Colonic mucosa (tissue), 4 donors: ENCODE measurements at places on chromosomes 3 and 15. TPM values are rescaled to one million over a fixed set of nuclear protein-coding genes. Genes with fewer than 3 reads are reported as not detected.

- H3K36me3 ChIP-seq = no peaks in the 10 kb centered on the region
- H3K27me3 ChIP-seq = no peaks in the 10 kb centered on the region
- H3K27ac ChIP-seq = no peak overlapping the region
- H3K4me1 ChIP-seq = no peaks in the 10 kb centered on the region
- DNase-seq = no peak
These were observed 42.4 kb upstream of the TLE3 start for GRCh38 chr15:70140025-70140542.

Gene C2CD4A
- 2.4 TPM for total RNA-seq

Gene OR5K2
- total RNA-seq = not detected

GRCh38 chr3:193997228-193998122 is 138.5 kb upstream of the HES1 start:
- H3K27ac ChIP-seq = no peak overlapping the region
- DNase-seq = peak; percentile 33
- H3K4me3 ChIP-seq = no peak overlapping the region
- H3K27me3 ChIP-seq = no peaks in the 10 kb centered on the region

DNA sequence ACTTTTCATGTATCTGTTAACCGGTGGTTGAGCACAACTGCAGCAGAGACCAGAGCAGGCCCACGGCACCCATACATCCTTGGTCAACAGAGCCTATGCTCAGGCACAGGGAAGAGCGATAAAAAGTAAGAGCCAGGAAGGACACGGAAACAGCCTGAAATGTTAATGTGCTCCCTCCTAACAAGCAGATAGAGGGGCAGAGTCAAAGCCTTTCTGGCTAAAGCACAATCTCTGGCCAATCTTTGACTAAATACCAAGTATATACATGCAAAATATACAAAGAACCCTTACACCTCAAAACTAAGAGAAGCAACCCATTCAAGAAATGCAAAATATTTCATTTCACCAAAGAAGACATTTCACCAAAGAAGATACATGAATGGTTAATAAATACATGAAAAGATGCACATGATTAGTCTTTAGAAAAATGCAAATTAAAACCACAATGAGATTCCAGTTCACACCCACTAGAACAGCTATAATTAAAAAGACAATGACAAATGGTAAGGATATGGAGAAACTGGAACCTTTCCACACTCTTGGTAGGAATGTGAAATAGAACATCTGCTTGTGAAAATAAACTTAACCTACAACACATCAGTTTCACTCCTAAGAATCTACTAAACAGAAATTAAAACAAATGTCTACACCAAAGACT is 88.0 kb downstream of the OSBPL10 start:
- H3K4me3 ChIP-seq = no peak overlapping the region
- no peaks in the 10 kb centered on the region for H3K36me3 ChIP-seq
- H3K4me1 ChIP-seq = no peaks in the 10 kb centered on the region
- H3K27ac ChIP-seq = no peak overlapping the region
- DNase-seq = no peak
- no peaks in the 10 kb centered on the region for H3K27me3 ChIP-seq

DNA sequence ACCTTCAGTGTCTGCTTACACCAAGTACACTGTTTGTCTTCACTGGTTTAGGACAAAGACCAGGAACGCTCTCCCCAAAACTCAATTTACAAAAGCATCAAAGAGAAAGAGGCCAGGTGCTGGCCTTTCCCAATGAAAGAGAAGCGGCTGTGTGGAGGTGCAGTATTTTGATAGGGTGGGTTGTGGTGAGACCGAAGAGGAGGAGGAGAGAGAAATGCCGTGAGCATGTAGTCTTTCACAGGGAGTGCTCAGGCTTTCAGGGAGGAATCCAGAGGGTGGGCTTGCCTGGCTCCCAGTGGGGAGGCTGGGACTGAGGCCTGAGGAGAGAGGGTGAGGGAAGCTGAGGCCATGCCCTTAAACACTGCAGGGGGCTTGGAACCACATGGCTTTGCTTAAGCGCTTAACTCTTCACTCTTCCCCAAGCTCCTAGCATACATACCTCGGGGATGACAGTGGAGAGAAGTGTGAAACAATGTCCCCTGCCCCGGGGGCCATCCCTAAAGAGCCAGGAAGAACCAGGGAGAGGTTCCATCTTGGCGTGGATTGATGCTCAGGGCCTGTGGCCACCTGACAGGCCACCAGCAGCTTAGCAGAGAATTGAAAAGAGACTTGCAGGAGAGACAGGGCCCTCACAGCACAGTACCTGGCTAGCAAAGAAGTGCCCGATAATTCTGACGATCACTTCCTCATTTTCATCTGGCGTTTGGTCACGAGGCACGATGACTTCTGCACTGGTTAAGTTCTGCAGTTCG is 60.5 kb downstream of the SENP2 start:
- H3K4me1 ChIP-seq = no peaks in the 10 kb centered on the region
- H3K27me3 ChIP-seq = no peaks in the 10 kb centered on the region
- H3K27ac ChIP-seq = no peak overlapping the region
- H3K36me3 ChIP-seq = no peaks in the 10 kb centered on the region
- DNase-seq = no peak

DNA sequence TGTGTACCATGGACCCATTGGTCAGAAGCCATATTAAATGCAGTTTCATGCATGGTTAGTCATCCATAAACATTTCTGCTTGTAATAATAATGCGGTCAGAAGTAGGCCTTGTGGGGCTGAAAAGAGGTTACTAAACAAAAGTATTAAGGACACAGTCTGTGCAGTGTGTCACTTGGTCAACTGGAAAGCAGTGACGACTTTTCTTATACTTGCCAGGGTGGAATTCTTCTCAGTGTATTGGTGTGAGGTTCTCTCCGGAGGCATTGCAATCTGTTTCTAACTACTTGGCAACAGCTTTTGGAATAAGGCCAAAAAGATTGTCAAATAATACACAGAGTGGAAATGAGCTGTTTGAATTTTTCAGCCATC is 46.8 kb downstream of the CHL1 start:
- no peak for DNase-seq
- H3K27me3 ChIP-seq = no peaks in the 10 kb centered on the region
- no peaks in the 10 kb centered on the region for H3K4me1 ChIP-seq
- no peak overlapping the region for H3K27ac ChIP-seq
- no peak overlapping the region for H3K4me3 ChIP-seq
- H3K36me3 ChIP-seq = no peaks in the 10 kb centered on the region

DNA sequence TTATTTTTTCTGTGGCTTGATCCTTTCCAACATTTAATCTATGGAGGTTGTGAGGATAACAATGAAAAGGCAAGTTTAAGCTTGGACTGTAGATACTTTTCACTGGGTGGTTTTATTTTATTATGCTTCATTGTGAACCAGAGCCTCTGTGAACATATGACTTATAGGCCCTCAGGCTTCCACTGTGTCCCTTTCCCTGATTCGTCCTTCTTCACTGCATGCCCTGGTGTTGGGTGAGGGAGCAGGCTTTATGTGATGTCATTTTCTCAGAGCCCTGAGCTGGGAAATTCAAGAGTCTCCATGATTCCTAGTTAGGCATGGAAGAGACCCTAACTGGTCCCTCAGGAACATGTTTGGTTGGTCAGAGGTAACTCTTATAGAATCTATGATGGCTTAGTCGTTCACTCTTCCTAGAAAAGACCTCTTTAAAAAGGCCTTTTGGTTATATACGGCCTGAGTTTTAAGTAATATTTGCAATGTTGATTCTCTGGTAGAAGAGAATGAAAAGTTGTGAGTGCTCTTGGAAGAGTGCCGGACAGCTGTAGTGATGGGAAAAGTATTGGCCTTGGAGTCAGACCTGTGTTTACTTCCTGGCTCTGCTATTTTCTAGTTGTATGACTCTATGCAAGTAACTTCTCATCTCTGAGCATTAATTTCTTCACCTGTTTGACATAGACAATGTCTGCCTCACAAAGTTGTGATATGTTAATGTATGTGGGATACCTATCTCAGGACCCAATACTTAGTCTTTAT is 168.4 kb downstream of the LPP start:
- DNase-seq = no peak
- no peaks in the 10 kb centered on the region for H3K27me3 ChIP-seq
- H3K27ac ChIP-seq = no peak overlapping the region
- H3K36me3 ChIP-seq = no peaks in the 10 kb centered on the region

Gene SAMD7
- not detected for total RNA-seq

DNA sequence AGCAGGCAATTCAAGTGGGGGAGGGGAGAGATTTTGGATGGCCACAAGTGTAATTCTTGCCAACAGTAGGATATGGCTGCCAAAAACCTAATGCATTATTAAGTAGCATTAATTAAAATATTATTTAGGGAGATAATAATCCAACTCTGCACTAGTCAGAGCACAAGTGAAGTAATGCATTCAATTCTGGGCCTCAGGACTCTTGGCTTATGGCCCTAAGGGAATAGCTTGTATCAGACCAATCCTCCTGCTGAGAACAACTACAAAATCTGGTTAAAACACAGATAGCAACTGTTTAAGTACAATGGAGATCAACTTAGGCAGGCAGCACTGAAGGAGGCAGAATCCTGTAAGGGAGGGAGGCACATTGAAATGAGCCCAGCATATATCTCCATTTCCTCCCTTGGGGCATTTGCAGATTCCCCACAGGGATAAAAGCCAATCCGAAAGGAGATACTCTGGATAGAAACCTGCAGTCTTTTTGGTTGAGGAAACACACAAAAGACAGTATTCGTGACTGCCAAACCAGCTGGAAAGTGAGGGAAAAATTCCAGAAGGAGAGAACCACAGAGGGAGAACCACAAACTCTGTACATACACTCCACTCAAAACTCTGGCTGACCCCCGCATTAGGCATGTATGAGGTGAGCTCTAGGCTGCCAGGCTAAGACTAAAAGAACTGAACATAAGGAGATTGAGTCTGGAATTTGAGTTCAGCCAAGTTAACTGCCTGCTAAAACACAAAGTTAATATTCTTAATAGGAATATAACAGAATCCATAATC is 57.4 kb downstream of the ETFA start:
- no peaks in the 10 kb centered on the region for H3K36me3 ChIP-seq
- DNase-seq = no peak
- H3K27ac ChIP-seq = no peak overlapping the region
- H3K27me3 ChIP-seq = no peaks in the 10 kb centered on the region
- no peaks in the 10 kb centered on the region for H3K4me1 ChIP-seq

DNA sequence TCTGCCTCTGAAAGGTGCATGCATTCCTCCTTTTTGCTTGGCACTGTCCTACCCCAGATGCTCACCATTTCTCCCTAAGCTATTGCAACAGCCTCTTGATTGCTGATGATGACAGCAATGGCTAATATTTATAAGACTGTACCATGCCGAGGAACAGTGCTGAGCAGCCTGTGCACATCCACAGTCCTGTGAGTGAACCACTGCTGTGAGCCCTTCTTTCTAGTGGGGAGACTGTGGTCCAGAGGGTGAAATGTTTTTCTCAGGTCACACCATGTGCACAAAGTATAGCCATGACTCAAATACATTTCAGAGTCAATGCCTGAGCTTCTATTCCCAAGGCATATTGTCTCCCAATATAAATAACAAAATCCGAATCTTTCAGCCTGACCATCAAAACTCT is 231.2 kb upstream of the LRTM1 start:
- no peak overlapping the region for H3K27ac ChIP-seq
- H3K36me3 ChIP-seq = no peaks in the 10 kb centered on the region
- no peaks in the 10 kb centered on the region for H3K27me3 ChIP-seq
- H3K4me1 ChIP-seq = no peaks in the 10 kb centered on the region
- H3K4me3 ChIP-seq = no peak overlapping the region

DNA sequence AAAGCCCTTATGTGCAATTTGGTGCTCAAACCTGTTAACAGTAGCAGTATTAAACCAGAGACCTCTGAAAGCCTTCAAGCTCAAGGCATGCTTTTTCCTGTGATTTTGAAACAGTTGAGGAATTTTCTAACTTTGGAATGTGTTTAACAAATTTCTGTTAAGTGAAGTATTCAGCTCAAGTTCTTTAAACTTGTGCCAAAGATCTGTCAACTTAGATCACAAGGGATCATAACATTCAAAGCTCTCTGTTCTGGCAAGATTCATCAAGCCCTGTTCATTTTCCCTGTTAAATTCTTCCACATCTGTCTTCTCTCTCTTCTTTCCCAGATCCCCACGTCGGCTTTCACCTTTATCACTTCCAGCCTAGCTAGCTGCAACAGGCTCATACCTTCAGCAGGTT is 28.8 kb upstream of the RYK start:
- H3K27me3 ChIP-seq = no peaks in the 10 kb centered on the region
- H3K4me1 ChIP-seq = no peaks in the 10 kb centered on the region
- DNase-seq = no peak

GRCh38 chr15:55197362-55197705 is 593 bp upstream of the RSL24D1 start:
- DNase-seq = no peak
- H3K27me3 ChIP-seq = no peaks in the 10 kb centered on the region
- H3K36me3 ChIP-seq = no peaks in the 10 kb centered on the region
- H3K4me3 ChIP-seq = peak overlapping the region; percentile 72
- H3K27ac ChIP-seq = peak overlapping the region; percentile 85

- no peaks in the 10 kb centered on the region for H3K36me3 ChIP-seq
- DNase-seq = no peak
- peaks cover 18% of the 10 kb centered on the region for H3K27me3 ChIP-seq
- H3K4me3 ChIP-seq = peak overlapping the region; percentile 49
- H3K4me1 ChIP-seq = peaks cover 8% of the 10 kb centered on the region
These were observed 589 bp downstream of the KLF15 start for GRCh38 chr3:126356373-126357264.

DNA sequence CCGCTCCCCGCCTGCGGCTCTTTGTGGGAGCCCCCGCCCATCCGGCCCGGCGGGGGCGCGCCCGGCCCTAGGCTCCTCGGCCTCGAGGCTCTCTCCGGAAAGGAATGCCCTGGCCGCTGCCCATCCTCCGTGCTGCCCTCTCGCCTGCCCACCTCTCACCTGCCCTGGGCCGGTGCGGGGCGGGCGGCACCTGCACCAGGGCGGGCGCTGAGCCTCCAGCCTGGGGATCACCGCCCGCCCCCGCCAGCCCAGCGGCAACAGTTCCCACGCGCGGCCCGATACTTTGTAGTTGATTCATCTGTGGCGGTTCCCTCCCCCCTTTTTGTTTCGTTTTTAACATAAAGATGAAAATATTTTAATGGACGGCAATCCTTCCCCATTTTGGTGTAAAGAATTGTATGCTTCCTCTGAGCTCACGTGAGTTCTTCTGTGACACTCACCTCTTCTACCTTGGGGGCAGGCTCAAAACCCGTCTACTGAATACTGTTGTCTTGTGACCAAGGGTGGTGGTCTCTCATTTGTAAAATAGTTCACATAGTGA is 1.9 kb downstream of the KLF13 start:
- H3K4me3 ChIP-seq = peak overlapping the region; percentile 88
- no peaks in the 10 kb centered on the region for H3K27me3 ChIP-seq
- H3K4me1 ChIP-seq = peaks cover 16% of the 10 kb centered on the region
- peak overlapping the region; percentile 100 for H3K27ac ChIP-seq

GRCh38 chr15:45586125-45586524 is 1.1 kb upstream of the BLOC1S6 start:
- peaks cover 16% of the 10 kb centered on the region for H3K4me1 ChIP-seq
- DNase-seq = no peak
- no peaks in the 10 kb centered on the region for H3K27me3 ChIP-seq
- no peaks in the 10 kb centered on the region for H3K36me3 ChIP-seq

- H3K4me3 ChIP-seq = no peak overlapping the region
- H3K27me3 ChIP-seq = no peaks in the 10 kb centered on the region
- no peak overlapping the region for H3K27ac ChIP-seq
- no peak for DNase-seq
These were observed 16.5 kb downstream of the BCHE start for GRCh38 chr3:165820671-165821123.
